ENCODE measurements at places on chromosomes 5 and 9.
A peak's percentile ranks its signal among the peaks of the same experiment; 100 is the strongest.

DNA sequence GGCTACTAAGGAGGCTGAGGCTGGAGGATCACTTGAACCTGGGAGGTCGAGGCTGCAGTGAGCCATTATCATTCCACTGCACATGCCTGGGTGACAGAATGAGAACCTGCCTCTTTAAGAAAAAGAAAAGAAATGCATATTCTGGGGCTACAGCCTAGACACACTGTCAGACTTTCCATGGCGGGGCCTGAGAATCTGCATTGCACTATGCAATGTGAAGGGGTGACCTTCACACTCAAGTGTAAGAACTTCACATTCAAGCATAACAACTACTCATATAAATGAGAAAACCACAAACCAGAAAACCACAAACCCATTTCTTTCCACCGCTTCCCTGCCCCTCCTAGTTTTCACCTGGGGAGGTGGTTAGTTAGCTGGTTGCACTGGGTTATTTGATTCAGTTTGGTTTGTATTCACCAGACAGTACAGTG lies 18.0 kb upstream of the FBP2 start:
- no peak for DNase-seq

GRCh38 chr9:98774746-98775145 lies 21.6 kb downstream of the ANKS6 start:
- DNase-seq, result no peak

DNA sequence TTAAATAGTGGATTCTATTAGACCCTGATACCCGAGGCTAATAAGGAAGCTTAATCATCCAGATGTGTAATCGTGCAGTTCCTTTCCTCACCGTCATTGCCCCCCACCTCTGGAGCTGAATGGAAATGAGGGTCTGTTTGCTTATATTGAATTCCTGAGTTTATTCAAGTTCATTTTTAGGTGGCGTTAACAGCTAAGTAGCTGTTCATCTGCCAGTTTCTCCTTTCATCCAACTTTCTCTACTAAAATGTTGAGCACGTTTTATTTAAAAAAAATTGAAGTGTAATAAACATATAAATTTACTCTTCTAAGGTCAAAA lies 291.0 kb downstream of the DOCK8 start:
- no peak for DNase-seq

- no peak for DNase-seq
Observed at GRCh38 chr5:157267761-157268480, 2.0 kb downstream of the CYFIP2 start.

DNA sequence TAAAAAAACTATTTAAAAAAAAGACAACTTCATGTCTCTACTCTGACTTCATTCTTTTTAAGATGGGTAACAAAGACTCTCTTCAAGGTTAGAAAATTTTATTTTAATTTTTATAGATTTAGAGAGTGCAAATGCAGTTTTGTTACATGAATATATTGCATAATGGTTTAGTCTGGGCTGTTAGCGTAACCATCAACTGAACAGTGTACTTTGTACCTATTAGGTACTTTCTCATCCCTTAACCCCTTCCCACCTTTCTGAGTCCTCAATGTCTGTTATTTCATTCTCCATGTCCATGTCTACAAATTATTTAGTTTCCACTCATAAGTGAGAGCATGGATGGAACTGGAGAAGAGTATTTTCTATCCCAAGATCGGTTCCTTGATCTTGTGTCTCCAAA lies 16.8 kb downstream of the TLR4 start:
- no peak for DNase-seq

GRCh38 chr9:137433349-137433915 lies 7.7 kb downstream of the ENTPD8 start:
- DNase-seq, result no peak

DNA sequence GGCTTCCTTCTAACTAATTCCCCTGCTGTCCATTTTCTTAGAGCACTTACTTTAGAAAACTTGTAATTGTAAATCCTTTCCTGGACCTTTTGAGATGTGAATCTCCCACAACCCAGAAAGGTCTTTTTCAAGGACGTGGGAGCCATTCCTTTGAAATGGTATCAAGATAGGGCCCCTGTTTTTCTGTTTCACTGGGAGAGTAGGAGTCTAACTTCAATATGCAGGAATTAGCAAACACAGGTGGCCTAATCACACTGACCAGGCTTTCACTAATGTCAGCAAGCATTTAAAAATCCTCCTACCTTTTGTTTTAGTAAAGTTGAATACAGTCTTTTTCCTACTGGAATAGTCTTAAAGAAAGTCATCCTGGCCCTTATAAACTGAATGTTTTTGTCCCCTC lies 558.3 kb downstream of the PTPRD start:
- DNase-seq, result no peak

DNA sequence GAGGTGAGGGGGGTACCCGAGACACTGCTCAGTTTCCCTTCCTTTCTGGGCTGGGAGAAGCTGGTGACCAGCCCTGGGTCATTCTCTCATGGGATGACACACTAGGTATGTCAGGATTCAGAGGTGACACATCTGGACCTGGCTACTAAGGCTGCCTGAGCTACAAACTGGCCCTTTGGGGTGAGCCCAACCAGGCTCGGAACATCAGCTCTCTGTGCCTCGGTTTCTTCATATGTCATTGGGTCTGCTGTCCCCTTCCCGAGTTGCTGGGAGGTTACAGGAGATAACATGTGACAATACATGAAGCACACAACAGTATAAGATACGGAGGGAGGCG lies 11.8 kb downstream of the CARD19 start:
- no peak for DNase-seq

- DNase-seq, result no peak
Observed at GRCh38 chr9:131656356-131657036, 83.4 kb downstream of the RAPGEF1 start.

- DNase-seq, result no peak
Observed at GRCh38 chr5:28216939-28217360, 1178.6 kb upstream of the CDH9 start.

- DNase-seq, result no peak
Observed at GRCh38 chr9:136323371-136323789, 4.0 kb upstream of the GPSM1 start.

DNA sequence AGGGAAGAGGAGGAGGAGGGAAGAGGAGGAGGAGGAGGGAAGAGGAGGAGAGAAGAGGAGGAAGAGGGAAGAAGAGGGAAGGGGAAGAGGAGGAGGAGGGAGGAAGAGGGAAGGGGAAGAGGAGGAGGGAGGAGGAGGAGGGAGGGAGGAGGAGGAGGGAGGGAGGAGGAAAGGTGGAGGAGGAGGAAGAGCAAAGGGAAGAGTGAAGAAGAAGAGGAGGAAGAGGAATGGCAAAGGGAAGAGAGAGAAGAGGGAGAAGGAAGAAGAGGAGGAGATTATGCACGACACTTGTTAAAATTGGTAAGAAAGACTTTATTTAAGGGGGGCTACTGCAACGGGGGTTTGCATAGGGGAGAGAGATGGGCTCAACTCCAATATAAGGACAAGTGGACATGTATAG lies 221.2 kb downstream of the SLIT3 start:
- DNase-seq, result no peak

GRCh38 chr9:130200038-130200849 lies 28.0 kb downstream of the NCS1 start:
- no peak for DNase-seq

DNA sequence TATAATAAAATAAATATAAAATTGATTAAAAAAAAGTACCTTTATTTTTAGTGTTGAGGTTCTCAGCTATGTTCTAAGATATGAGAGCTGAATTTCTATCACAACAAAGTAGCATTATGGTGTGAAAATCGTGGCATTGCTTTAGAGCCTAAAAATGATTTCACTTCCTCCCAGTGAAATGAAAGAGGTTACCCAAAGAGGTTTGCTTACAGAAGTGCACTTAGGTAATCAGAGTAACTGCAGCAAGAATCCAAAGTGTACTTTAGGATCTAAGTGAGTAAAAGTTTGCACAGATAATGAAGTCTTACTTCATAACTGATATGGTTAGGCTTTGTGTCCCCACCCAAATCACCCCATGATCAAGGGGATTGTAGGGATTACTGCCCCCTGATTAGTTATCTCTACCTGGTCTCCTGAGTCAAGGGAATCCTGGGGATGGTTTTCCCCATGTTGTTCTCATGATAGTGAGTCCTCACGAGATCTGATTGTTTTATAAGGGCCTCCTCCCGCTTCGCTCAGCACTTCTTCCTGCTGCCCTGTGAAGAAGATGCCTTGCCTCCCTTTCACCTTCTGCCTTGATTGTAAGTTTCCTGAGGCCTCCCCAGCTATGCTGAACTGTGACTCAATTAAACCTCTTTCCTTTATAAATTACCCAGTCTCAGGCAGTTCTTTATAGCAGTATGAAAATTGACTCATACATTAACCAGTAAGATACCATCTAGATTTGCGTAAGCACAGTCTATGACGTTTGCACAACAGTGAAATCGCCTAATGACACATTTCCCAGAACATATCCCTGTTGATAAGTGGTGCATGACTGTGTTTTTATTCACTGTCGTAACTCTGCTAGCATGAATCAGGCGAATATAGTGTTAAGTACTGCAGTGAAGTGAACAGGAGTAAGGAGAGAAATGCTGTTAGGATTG lies 40.3 kb upstream of the LRRC70 start:
- DNase-seq, result no peak

GRCh38 chr9:134947265-134947955 lies 29.7 kb upstream of the FCN1 start:
- no peak for DNase-seq

GRCh38 chr5:134555890-134556311 lies 30.4 kb downstream of the JADE2 start:
- DNase-seq, result no peak

GRCh38 chr5:120988491-120988890 lies 524.4 kb downstream of the PRR16 start:
- no peak for DNase-seq

DNA sequence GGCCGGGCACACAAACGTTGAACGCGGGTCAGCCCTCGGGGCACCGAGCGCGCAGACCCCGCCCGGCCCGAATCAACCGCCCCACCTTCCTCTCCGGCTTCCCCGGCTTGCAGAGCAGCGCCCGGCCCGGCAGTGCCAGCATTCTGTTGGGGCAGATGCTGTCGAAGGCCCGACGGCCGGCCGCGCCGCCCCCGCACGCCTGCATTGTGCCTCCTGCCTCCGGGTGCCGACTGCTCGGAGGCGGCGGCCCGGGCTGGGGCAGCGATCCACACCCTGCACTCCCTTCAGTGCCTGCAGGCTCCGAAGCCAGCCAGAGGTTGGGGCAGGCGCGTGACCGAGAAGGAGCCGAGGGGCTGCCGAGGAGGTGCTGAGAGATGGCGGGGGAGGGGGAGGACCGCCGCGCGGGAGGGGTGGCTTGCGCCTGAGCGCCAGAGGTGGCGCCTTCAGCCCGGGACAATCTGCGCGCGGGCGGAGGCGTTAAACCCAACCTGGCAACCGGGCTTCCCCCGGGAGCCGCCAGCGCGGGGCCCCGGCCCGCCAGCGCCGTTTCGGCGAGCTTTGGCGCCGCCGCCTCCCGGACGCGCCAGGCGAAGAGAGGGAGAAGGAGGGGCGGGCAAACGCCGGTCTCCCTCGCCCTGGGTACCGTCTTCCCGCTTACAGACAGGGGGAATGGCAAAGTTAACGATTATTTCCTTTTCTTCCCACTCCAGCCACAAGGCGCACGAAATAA lies at the start of gene MCIDAS:
Gene MCIDAS (minus strand): TSS at position 382 of the 730 bp plus-strand sequence. CDS start 177 bp downstream, at position 205.
- DNase-seq, result no peak

DNA sequence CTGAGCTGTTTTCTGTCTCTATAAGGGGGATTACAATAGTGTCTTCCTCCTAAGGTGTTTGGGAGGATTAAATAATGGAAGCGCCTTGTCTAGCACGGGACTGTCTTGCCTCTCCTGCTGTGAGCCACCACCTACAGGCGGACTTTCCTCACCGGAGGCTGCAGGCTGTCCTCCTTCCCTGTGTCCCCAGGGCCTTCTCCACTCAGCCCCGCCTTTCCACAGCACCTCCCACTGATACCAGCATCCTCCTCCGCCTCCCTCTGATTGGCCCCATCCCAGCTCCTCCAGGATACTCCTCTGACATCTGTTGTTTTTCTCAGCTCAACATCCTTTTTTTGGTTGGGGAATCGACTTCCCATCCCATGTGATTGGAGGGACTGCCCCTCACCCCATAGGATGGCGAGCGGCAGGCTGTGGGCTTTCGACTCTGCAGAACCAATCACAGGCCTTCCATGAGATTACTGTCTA lies 851 bp upstream of the ZDHHC12 start:
- peak; percentile 7 for DNase-seq

GRCh38 chr5:174057206-174057605 lies 11.7 kb downstream of the NSG2 start:
- DNase-seq, result no peak

DNA sequence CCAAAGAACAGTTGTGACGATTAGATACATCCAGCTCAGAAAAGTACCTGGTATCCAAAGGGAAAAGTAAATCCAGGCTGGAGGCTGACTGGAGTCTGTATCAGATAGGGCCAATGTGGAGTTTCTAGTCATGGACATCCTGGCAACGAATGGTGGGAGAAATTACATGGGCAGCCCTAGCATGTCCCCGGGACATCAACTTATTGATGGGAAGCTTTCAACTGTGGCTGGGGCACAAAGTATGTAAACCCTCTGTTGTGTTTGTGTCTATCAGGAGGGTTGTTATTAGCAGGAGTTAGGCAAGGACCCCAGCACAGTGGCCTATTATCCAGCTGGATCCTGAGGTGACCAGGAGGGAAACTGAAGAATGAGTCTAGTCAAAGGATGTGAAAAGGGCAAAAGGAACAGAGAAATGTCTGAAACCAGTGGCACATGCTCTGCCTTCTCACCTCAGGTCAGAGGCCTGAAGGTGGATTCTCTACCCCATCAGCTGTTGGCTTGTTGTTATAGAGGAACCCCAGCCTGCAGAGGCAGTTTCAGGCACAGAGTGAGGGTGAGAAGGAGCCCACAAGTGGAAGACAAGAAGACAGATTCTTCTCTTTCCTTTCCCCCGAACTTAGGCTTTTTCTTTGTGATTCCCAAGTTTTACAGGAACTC lies 19.9 kb downstream of the IFNW1 start:
- DNase-seq, result no peak

DNA sequence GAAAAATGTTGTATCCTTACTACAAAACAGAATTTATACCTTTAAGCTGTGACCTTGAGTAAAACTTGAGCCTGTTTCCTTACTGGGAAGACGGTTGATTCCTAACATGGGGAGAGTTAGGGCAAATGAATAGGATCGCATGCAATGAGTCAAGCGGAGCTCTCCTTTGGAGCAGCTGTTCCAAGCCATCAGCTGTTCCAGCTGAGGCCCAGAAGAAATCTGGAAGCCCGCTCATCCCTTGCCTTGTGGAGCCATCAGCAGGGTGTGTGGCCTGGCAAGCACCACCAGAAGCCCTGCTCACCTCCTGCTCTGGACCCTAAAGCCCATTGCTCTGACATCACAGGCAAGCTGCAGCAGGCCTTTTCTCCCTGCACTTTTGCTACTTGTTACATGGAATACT lies 8.0 kb downstream of the KIAA1191 start:
- DNase-seq, result no peak

- DNase-seq, result no peak
Observed at GRCh38 chr9:38086496-38086895, 17.5 kb upstream of the SHB start.

- DNase-seq, result no peak
Observed at GRCh38 chr5:148853868-148854267, 27.5 kb downstream of the ADRB2 start.
